ENCODE measurements at places on chromosomes 2 and 18.

DNA sequence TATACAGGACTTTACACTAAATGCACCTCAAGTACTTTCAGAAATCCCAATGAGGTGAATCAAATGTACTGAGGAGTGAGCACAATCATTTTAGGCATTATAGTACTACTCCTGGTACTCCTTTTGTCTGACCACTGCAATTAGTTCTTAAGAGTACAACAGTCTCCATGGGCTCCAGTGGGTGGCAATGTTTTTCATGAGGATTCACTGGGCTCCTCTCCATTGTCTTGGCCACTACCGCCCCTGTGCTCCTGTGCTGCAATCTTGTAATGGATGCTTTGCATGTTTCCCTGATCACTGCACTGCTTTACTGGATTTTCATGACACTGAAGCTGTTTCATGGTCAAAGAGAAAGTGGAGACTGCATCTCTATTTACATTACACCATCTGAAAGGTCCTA is 268.5 kb upstream of the ZSWIM2 start:
- DNase-seq = no peak

DNA sequence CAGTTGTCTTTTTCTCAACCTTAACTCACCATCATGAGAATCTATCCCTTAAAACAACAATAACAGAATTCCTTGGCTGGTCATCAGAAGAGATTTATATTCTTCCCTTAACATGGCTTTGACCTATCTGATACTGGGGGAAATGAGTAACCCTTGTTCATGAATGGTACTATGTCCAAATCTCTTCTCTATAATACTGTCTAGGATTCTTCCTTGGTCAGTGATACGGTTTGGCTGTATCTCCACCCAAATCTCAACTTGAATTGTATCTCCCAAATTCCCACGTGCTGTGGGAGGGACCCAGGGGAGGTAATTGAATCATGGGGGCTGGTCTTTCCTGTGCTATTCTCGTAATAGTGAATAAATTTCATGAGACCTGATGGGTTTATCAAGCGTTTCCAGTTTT is 282.0 kb upstream of the SIX2 start:
- no peak for DNase-seq

DNA sequence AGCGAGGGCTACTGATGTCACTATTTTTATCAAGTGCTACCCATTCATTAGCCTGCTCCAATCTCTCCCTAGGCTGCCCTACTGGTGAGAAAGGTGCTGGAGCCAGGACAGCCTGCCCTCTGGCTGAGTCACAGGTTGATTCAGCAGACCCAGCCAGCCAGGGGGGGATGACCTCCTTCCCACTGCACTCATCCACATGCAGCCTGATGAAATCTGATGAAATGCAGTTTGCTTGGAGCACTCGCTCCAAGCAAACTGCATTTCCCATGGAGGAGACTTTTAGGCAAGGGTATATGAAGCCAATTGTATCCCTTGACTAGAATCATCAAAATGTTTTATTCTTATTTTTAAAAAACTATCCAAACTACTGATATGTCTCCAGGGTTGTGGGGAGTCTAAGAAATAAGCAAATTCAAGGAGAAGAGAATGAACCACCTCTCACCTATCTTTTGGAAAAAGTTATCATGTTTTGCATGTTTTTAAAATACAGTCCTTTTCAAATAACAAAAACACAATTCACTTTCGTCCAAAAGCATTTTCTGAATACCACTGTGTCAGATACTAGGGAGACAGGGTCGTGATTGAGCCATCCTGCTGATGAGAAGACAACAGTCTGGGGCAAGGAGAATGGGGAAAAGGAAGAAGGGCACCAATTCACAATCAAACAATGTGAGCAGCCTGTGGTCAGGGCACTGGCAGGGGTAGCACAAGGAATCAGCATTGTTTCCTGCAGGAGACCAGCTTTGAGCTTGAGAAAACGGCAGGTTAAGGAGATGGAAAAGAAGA is 128.3 kb downstream of the AFF3 start:
- no peak for DNase-seq

DNA sequence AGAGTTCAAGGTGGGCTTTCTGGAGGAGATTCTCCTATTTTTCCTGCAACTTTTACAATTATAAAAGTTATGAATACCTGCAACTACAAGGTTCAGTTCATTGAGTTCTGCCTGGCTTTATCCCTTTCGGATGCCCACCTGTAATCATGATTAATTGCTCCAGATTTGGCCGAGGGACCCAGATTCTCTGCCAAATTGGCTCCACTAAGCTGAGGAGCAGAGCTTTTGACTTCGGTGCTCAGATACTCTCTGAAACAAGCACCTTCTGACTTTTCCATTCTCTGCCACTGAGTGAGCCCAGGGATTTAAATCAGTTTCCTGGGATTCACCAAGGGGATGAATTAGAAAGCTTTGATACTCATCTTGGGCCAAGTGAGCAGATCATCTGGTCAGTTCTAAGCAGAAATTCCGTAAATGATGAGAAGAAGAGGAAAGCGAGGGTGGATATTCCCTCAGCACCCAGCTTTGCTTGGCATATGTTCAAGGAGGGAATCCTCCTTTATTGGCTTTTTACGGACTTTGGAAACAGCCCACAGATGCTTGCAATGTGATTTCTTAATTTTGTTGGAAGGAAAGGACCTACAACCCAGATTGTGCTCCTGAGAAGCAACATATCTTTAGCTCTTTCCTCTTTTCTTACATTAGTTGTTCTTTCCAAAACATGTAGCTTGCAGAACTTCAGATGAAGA is 179.2 kb downstream of the SETBP1 start:
- no peak for DNase-seq

GRCh38 chr2:181573140-181573736 is 83.7 kb downstream of the CERKL start:
- DNase-seq = peak; percentile 35

GRCh38 chr2:74747411-74748080 is 86.4 kb upstream of the HK2 start:
- no peak for DNase-seq

- DNase-seq = no peak
Observed at GRCh38 chr2:119350311-119350998, 16.2 kb downstream of the C2orf76 start.

DNA sequence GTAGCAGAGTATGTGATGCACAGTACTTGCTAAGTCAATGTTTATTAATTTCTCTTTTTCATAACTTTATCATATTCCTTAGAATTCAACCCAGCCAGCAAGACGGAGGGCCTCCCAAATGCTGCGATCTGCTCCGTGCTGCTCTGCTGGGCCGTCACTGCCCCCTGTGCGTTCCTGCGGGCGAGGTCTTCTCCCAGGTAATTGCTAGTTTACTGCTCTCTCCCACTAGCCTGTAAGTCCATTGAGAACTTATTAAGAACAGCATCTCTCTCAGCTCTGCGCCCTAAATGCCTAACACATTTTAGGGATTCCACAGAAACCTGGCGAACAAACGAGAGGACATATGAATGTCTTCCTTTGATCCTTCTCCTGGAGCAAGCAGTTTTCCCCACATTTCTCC is 153.6 kb upstream of the ARHGAP28 start:
- DNase-seq = no peak

DNA sequence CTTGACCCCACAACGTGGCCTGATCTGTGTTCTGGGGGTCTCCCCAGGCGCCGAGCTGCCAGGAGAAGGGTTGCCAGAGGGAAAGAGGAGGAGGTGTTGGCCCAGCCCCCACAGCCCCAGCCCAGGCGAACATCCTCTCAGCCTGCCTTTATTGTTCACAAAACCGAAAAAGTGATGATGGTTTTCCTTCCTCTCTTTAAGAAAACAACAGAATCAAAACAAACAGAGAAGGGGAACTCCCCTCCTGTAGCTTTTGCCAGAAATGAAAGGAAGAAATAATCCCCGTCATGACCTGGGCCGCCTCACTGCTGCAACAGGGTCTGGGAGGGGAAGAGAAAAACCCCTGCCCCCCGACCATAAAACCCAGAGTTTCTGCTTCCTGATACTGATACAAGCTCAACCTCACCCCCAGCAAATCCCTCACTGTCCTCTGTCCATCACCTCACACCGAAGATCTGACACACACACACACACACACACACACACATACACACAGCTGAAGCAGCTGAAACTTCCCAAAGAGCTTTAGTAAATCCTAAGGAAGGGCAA is 52.0 kb downstream of the ZFP36L2 start:
- DNase-seq = peak; percentile 93

DNA sequence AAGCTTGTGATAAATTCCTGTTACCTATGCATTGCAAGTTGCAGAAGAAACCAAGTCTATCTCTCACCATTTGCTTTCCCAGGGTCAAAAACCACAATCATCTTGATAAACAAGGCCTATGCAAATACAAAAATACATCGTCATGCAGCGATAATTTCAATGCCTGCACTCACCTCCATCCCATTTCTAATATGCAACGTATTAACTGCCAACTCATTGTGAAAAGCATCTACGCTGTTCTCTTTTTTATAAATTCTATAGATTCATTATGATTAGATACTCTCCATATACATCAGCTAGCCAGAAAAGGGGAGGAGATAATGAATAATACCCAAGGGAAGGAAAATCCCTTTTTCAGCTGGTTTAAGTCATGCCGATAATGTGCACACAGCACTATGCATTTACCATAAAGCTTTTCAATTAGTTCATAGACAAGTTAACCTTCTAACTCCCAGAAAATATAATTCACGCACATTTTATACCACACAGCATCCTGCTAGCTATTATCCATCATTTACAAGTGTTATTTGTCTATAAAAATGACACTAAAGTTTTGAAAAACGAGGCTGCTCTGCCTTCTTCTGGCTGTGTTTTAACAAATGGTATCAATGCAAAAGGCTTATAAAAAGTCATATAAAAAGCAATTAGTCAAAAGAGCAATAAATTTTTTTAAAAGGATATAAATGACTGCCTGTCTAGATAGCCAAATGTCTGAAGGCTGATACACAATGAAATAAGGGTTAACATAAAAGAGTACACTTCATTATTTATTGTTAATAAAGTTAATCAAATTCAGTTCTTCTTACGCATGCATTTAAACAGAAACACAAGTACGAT is 77.6 kb downstream of the AFF3 start:
- DNase-seq = no peak

DNA sequence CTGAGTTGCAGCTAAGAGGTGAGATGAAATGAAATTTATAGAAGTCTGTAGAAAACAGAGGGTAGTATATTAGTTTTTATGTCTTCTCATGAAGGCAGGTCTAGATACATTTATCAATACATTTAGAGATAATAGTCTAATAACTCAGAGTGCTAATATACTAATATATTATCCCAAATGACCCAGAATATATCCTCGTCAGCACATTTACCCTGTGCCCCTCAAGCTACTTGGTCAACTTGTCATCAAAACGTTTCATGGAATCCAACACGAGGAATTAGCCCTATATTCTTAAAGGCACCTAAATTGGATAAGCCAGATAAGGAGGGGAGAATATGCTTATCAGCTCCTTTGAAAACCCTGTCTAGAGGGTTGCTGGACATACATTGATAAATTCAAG is 415.1 kb upstream of the LRRTM1 start:
- no peak for DNase-seq

- peak; percentile 93 for DNase-seq
Observed at GRCh38 chr18:79507076-79507545, 111.4 kb downstream of the NFATC1 start.

- DNase-seq = no peak
Observed at GRCh38 chr2:137023205-137023604, 257.9 kb downstream of the THSD7B start.

- DNase-seq = no peak
Observed at GRCh38 chr2:9164112-9164608, 42.5 kb upstream of the ASAP2 start.

DNA sequence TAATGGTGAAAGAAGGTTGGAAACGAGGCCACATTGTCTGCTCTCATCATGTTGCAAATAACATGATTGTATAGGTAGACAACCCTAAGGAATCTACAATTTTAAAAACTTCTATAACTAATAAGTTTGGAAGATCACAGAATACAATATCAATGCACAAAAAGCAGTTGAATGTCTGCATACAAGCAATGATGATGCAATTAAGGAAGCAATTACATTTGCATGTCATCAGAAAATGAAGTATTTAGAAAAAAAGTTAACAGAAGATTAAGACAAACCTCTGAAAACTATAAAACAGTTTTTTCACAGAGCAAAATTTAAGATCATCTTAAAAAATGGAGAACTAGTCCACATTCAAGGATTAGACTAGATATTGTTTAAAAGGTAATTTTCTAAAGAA is 181.1 kb downstream of the METTL4 start:
- DNase-seq = no peak

GRCh38 chr2:84839851-84840250 is 41.0 kb downstream of the TRABD2A start:
- no peak for DNase-seq

DNA sequence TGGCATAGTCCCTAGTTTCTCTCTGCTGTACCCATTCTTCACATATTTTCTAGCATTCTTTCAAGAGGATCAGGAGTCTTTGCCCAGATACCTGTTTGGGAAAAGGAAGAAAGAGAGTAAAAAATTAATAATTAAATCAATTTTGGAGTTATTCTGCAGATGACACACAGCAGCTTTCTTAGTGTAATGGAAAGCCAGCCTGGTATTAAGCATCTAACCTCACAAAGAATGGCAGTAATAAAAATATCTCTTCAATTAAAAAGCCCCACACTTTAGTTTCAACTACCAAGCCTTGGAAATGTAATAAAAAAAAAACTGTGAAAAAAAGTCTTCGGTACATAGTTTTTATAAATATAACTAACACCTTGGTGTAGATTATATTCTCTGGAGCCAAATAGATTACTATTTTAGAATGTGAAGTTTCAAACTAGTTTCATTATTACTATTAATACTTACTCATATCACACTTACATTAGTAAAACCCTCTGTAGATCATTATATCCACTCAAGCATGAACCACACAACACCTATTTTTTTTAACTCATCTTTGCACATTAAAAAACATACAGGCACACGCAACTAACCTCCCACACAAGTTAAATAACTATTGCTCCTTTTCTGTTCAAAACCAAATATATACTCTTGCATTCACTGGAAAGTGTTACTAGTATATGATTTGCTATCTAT is 90.9 kb downstream of the GPD2 start:
- no peak for DNase-seq

- DNase-seq = no peak
Observed at GRCh38 chr18:33404244-33404873, 36.2 kb downstream of the CCDC178 start.

All from KBM-7 (cell line).